MCF 10A (cell line): ENCODE measurements at places on chromosomes 16 and 17. TPM values are rescaled to one million over a fixed set of nuclear protein-coding genes. Genes with fewer than 3 reads are reported as not detected.

Gene DDX42
- total RNA-seq, result 137 and 144 TPM in 2 replicates

DNA sequence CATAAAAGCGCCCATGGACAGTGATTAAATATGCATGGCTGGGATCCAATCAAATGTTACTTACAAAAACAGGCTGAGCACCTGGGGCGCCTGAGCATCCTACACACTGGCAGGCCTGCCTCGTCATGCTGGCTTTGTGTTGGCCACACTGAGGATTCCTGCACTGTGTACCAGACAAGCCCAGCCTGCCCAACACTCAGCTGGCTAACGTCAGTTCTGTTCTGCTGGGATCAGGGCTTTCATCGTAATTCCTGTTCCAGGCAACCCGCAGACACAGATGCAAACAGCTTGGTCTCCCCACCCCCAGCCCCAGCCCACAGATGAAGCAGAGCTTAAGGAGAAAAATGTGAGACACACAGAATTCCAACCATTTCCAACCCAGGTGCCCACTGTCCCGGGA is 30.7 kb downstream of the PIMREG start:
- DNase-seq, result no peak

GRCh38 chr16:19833176-19833575 is 51.5 kb downstream of the GPRC5B start:
- DNase-seq, result no peak

DNA sequence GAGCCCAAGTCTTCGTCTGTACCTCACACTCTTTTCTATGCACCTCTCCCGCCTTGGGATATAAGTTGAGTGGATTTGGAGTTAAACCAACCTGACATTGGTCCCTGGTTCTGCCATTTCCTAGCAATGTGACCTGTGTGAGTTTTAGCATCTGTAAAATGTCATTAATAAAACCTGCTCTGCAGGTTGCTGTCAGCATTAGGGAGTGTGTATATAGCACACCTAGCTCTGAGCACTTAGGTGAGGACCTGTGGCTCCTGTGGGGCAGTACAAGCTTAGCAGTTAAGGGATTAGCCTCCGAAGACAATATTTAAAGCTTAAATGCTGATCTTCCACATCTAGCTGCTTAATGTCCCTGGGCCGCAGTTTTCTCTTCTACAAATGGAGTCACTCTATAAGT is 248.0 kb downstream of the TMEM114 start:
- no peak for DNase-seq

Gene FASN
- total RNA-seq, result 114 and 120 TPM in 2 replicates

DNA sequence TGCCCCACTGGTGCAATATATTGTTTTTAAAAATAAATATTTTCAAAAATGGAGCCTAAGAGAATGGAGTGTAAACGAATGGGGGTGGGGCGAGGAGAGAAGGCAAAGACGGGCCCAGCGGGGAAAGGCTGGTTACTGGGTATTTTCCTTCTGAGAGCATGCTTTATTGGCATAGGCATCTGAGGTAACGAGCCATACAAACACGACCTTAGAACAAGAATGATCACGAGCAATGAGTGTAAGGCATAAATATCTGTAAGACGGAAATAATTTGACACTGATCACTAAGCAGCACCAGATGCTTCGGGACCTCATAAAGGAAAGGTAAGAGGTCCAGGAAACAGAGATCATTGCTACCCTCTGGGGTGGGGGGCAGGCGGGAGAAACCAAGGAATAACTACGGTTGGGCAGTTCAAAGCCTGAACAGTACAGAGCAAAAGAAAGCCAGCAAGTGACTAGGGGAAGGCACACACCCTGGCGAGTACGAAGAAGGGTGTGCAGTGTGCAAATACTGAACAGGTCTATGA is 959 bp downstream of the SSH2 start:
- peak; percentile 57 for DNase-seq

DNA sequence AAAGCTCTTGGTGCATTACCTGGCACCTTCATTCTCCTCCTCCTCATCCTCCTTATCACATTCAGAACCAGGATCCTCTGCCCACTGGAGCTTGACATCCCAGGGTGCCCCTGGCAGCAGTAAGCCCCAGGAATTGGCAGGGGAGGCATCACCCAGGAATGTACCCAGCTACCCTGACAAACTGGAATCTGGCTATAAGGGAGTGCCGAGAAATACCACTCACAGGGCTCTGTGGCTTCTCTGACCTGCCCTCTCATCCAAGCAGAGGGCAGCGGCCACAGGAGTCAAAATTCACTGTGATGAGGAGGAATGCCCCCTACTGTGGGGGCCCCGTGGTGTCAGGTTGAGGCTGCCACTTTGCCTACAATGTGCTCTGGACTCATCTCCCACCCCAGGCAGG is 19.6 kb downstream of the MPP3 start:
- DNase-seq, result no peak

- no peak for DNase-seq
Observed at GRCh38 chr16:85633888-85634287, 20.8 kb downstream of the GSE1 start.

- DNase-seq, result no peak
Observed at GRCh38 chr17:266701-267667, 85.5 kb upstream of the DOC2B start.

Gene TSPOAP1
- total RNA-seq, result not detected in 2 replicates

- DNase-seq, result no peak
Observed at GRCh38 chr17:47821031-47821423, 567 bp downstream of the OSBPL7 start.

Gene HS3ST6
- total RNA-seq, result not detected in 2 replicates

DNA sequence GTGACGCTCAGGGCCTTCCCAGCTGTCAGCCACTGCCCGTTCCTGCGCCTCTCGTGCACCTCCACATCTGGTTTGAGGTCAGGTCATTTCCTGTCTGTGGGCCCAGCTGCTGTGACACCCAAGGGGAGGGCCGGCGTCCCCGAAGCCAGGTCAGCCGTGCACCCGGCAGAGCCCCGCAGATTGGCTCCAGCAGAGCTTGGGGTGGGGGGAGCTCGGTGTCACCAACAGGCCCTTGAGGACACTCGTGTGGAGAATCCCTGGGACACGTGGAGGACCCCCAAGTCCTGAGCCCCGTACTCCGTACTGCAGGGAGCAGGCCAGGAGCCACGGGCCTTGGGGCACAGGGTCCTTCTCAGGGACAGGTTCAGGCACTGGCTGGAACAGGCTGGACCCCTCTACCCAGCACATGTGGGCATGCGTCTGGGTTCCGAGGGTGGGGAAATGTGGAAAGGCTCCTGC is 4.8 kb downstream of the SPATA2L start:
- no peak for DNase-seq

DNA sequence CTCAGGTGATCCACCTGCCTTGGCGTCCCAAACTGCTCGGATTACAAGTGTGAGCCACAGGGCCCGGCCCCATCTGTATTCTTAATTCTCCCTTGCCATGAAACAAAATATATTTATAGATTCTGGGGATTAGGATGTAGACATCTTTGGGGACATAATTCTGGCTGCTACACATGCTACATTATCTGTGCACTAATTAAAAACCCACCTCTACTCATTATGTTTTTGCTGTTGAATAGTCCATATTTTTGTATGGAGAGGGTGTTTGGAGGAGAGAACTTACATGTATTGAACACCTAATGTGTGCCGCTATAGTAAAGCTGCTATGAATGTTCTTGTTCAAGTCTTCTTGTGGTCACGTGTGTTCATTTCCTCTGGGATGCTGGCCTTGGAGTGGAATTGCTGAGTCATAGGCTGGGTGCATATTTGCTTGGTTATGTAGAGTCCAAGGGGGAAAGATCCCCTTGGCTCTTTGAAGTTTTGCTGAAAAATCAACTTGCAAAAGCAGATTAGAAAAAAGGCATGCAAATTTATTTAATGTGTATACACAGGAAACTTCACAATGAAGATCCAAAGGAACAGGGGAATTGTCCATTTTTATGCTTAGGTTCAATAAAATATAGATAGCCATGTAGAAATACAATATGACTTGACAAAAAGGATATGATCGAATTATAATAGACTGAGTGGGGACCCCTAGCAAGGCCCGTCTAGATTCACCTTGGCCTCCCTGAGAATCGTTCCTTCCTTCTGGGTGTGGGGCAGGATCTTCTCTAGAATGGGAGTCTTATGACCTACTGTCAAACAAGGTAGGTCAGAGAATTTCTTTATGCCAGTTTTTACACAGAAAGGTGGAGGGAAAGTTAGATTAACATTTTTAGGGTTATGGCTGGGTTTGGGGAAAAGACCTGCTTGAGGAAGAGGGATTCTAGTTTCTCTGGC is 42.1 kb upstream of the GPRC5B start:
- peak; percentile 52 for DNase-seq

GRCh38 chr17:78014646-78015045 is 56.1 kb downstream of the TNRC6C start:
- DNase-seq, result no peak

Gene NAGS
- 0.88 and 1.6 TPM in 2 replicates for total RNA-seq

DNA sequence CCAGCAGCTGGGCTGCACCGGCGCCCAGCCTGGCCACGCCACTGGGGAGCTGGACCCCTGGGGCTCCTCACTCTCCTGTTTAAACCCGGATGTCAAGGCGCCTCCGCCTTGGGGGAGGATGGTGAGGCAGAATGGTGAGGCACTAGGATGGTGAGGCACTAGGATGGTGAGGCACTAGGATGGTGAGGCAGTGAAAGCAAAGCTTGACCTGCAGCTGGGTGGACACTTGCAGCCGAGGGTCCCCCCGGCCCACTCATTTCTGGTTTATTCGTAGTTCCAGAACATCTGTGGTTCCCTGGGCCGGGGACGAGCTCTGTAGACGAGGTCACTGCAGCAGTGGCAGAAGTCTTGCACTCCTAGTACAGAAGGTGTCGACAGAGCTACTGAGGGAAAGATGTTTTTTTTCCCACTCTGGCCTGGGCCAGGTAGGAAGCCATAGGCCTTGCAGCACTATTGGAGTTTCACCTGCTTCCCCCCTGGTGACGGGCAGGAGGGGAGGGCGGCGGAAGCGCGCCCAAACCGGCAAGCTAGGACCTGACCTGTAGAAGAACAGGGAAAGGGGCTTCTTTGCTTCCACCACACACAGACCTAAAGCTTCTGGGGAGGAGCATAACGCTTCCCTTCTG is 1.1 kb upstream of the HNF1B start:
- DNase-seq, result no peak

DNA sequence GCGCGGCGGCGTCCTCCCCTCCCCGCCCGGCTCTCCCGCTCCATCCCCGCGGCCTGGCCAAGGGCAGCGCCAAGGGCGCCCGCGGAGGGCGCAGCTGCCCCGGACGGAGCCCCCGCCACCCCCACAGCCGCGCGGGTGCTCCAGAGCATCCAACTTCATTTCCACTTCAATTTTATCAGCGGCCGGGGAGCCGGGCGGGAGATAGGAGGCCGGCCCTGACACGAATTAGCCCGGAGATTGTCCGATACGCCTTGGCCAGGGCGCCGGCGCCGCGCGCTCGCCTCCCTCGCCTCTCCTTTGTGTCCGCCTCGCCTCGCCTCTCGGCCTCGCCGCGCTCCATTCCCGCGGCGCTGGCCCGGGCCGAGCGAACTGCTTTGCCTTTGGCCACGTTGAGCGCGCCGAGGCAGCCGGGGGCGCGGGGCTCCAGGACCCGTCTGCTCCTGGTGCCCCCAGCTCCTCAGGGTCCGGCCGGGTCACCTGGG is 129.1 kb upstream of the LHX1 start:
- DNase-seq, result no peak

DNA sequence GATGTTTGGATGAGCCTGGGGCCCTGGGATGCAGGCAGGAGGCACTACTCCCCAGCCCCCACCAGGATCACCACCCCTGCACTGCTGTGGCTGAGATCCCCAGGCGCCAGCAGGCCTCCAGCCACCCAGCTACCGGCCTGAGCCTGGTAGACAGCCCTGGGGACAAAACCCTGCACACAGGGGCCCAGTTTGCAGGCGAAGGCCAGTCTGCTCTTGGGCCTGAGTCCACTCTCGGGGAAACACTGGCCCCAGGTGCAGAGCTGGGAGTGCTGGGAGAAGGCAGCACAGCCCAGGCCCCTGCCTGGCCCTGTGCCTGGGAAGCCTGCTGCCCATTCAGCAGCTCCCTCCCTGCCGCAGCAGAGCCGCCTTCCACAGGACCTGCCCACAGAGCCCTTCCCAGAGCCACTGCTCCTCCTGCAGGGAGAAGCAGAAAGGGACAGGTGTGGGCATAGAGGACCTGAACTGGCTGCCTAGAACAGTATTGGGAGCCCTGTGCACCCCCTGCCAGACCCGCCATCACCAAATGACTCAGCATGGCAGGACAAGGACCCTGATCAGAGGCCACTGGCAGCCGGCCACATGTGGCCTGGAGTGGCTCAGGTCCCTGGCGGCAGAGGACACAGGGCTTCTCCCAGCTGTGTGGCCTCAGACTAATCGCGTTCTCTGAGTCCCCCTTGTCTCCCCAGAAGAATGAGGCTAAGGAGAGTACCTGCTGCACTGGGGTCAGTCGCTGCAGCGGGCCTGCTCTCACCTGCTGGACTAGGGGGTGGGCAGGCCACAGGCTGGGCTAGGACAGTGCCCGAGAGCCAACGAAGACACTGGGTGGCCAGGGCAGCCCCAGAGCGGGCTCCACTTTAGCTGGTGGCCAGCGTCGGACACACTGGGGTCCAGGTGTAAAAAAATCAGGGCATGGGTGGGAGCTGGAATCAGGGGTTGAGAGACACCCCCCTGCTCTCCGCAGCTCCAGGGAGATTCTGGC is 10.7 kb downstream of the MSRB1 start:
- peak; percentile 39 for DNase-seq

DNA sequence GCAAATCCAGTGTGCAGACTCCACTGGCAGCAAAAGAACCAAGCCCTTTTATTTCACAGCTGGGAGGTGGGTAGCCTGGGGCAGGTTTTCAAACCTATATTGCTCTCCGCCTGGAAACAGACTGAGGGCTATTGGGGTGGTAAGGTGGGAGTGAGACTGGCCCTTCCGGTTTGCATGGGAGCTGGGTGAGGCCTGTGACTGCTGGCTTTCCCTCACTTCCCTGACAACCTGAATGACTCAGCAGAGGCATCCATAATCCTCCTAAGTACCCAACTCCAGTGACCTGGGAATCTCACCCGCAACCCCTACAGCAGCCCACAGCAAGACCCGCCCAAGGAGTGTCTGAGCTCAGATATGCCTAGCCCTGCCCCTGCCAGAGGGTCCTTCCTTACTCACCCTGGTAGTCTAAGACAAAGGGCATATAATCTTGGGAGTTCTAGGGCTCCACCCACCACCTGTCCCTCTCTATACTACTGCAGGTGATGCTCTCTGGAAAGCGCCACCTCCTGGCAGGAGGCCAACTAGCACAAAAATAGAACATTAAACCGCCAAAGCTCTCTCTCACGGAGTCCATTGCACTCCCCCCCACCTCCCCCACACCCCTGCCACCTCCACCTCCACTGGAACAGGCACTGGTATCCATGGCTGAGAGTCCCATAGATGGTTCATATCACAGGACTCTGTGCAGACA is 602.0 kb upstream of the C16orf82 start:
- no peak for DNase-seq

GRCh38 chr16:19130852-19131824 is 17.4 kb downstream of the ITPRIPL2 start:
- peak; percentile 69 for DNase-seq

DNA sequence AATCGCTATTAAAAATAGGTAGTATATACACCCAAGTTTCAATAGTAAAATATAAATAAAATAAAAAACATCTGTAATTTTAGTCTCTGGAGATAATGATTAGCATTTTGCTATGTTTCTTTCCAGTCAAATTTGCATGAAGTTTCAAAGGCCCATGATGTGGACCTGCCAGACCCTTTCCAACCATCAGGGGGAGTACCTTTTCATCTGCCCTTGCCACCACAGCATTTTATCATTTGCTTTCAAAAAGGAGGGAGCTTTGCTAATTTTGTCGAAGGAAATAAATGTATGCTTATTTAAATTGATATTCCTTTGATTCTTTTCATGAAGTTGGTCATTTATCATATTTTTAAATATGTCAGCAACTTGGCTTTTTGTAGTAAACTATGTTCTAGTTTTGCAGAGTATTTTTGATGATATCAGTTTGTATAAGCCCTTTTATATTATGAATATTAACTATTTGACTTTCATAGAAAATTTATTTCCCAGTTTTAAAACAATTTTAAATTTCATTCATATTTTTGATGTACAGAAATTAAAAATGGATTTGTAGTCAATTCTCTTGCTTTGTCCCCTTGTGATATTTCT is 115.2 kb upstream of the NETO2 start:
- peak; percentile 47 for DNase-seq
